ENCODE measurements at places on chromosomes 2 and 18.

DNA sequence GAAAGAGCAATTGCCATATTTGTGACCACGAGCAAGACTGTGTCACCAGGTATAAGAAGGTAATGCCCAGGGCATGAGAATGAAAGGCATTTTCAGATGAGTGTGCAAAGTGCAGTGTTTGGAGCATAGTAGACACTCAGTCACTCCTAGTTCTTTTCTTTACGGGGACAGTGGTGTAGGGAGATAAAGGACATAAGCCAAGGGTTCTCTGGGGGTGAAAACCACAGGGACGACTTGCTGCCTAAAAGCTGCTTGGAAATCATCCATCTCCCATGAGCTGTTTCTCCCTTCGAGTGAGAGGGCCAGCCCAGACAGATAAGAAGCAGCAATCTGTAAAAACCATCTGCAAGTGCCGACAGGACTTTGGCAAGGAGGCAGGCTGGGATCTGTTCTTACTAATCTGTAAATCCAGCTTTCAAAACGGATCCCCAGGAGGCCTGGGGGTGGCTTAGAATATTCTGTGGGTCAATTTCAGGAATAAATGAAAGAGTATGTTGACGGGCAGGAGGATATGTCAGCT lies 221.6 kb downstream of the LPIN1 start:
- no peak for DNase-seq

GRCh38 chr2:237515166-237515565 lies 28.1 kb downstream of the MLPH start:
- DNase-seq, result no peak

DNA sequence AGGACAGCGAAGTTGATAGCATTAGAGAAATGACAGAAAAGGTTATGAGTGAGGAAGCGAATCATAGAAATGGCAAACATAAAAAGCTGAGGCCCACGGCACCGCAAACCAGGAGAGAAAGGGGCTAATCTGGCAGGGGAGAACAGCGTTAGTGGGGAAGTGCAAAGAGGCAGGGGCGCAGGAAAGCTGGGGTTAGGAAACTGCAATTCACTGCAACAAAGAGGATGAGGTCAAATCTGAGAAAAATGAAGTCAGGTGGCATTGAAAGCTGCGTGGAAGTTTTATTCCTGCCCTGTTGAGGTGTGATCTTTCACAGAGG lies 653 bp upstream of the ABI2 start:
- DNase-seq, result no peak

DNA sequence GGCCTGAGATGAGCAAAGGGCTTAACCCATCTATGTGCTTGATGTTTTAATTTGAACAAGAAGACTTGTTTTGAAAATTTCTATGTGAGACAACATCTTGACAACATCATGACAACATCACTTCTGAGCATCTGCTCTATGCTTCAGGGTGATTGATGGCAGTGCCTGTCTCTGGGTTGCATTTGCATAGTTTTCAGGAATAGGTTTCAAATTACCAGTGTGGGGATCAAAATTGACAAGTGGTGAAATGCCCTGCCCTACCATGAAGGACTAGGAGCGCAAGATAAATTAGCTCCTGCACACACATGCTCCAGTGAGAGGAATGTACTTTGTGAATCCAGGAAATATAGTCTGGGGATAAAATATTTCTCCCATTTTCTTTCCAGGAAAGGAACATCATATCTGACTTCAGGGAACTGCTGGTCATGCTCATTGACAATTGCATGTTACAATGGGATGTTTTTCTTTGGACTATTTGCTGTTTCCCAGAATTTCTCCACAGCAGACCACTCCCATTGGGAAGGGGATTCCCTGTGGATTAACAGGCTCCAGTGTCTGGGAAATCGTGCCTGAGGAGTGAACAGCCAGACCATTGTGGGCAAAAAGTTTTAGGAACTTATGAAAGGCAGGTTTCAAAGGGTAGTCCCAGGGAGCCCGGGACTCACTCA lies 45.3 kb upstream of the IL1R2 start:
- DNase-seq, result no peak

GRCh38 chr18:45851161-45851925 lies 25.9 kb downstream of the SIGLEC15 start:
- DNase-seq, result no peak

- no peak for DNase-seq
Observed at GRCh38 chr2:186868344-186868743, 19.4 kb upstream of the ZSWIM2 start.
